Dorsolateral prefrontal cortex (tissue), 122 donors: ENCODE measurements at places on chromosomes 6 and 20. TPM values are rescaled to one million over a fixed set of nuclear protein-coding genes. Genes with fewer than 3 reads are reported as not detected.

Gene C6orf118
- 2.0 TPM for total RNA-seq

Gene F13A1
- 7.1 TPM for total RNA-seq

Gene OPN5
- 0.58 TPM for total RNA-seq

Gene KAT14
- 18.4 TPM for total RNA-seq

Gene HRH3
- total RNA-seq: 27.8 TPM

Gene TRIM40
- total RNA-seq: not detected

Gene PSORS1C1
- total RNA-seq: 1.2 TPM

DNA sequence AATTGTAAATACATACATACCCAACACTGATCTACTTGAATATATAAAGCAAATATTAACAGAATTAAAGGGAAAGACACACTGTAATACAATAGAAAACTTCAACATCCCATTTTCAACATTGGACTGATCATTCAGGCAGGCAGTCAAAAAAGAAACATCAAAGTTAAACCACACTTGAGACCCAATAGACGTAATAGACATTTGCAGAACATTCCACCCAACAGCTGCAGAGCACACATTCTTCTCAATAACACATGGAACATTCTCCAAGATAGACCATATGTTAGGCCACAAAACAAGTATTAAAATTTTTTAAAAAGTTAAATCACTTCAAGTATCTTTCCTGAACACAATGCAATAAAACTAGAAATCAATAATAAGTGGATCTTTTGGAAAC, 698.2 kb downstream of the COL12A1 start:
- no peak for DNase-seq

DNA sequence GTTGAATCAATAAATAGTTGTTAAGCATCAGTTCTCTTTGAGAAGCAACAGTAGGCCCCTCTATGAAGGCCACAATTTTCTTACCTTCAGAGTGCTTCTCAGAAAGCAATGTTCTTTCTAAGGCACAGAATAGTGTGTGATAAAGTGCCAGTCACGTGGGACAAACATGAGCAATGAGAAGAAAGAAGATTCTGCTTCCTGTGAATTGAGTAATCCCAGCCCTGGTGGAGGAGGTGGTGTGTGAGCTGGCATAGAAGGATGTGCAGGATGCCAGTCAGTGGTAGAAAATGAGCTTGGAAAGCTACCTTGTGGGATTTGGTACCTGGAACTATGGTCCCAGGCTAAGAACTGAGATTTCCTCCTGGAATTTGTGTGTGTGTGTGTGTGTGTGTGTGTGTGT, 21.7 kb downstream of the KIZ start:
- no peak for DNase-seq

DNA sequence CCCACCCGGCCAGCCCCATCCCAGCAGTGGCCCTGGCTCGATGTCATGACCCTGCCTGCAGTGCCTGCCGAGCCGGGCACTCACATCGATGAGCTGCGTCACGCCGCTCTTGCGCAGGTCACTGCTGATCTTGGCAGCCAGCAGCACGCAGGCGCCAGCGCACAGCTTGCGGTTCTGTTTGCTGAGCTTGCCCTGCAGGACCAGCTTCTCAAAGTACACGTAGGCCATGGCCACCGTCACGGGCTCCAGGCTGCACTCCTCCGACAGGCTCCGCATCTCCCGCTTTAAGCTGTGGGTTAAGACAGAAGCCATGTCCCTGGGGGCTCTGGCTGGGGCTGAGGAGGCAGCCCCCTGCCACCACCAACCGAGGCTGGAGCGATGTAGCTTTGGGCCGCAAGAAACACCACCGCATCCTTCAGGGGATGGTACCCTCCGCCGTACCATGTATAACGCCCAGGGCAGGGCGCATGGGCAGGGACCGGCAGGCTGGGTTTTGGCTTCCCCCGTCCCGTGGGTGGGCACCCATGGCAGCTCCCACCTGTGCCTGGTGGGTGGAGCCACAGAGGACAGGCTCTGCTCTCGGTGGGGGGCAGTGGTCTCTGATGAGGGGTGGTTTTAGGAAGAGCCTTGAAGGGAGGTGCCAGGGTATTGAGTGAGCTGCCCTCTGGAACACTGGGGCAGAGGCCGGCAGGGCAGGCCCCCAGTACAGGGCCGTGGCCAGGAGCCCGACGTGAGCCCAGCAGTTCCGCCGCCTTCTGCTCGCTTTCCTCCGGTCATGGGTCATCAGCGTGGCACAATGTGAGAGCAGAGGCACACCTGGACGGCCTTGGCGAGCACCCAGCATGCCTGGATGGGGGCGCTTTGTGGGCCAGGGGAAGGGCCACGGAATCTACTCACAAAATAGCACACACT, 4.5 kb downstream of the RPS21 start:
- DNase-seq: no peak

DNA sequence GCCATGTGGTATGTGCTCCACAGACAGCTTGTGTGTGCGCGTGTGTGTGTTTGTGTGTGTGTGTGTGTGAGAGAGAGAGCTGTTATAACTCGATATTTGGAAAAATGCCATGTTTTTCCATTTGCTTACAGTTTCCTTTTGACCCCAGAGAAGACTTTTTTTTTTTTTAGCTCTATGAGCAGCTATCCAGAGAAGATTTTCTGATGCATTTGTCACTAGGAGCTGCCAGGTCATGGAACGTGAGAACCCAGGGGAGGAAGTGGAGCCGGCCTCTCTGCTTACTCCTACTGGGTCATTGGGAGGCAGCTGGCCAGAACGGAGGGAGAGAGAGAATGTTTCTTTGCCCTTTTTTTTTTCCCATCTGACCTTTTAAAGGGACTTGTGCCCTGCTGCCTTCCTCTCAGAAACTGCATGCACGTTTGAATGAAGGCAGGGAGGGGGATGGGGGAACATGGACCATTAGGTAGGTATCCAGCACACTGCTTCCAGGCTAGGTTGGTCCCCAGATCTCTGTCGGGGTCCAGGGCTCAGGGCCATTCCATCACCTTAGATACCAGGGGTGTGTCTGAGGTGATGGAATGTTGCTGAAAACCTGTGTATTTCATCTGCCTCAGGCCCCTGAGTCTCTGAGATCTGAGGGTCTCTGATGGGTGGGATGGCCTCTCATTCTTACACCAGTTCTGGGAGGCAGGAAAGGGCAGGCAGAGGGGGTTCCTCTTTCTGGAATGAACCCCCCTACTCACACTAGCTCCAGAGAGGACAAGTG, 11.2 kb upstream of the MRPS18A start:
- no peak for DNase-seq

- DNase-seq: no peak
These were observed 46.0 kb downstream of the CAP2 start for GRCh38 chr6:17439243-17439993.

DNA sequence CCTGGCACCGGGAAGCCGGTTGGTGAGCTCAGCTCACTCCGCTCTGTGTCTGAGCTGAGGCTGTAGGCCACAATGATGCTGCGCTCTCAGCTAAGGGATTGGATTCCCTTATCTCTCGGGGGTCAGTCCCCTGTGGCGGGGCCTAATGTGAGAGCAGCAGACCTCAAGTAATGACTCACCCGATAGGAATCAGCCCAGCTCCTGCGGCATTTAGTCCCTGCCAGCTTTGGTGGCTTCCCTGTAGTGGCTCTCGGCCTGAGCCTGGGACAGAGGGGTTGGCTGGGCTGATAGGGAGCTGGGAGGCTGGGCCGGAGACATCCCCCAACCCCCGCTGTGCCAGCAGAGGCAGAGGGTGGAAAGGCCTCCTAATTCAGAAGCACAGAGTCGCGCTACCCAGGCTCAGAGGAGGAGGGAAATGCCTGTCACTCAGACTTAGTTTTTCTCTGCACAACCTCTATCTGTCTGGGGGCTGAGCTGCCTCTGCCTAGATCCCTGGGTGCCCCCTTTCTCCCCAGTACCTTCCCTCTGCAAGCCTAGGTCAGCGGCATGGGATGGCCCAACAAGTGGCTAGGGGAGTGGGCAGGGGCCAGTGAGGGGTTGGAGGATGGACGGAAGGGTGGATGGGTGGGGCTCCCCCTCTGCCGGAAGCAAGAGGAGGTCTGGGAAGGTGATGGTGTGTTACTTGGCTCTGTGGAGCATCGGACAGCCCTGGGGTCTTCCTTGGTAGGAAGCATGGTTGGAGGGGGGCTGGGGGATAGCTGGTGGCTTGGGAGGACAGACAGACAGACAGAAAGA, 92.2 kb downstream of the CDH22 start:
- no peak for DNase-seq

GRCh38 chr6:129353067-129353466, 356.9 kb downstream of the ARHGAP18 start:
- no peak for DNase-seq

GRCh38 chr6:13454286-13455221, 32.8 kb downstream of the GFOD1 start:
- DNase-seq: peak; percentile 81

DNA sequence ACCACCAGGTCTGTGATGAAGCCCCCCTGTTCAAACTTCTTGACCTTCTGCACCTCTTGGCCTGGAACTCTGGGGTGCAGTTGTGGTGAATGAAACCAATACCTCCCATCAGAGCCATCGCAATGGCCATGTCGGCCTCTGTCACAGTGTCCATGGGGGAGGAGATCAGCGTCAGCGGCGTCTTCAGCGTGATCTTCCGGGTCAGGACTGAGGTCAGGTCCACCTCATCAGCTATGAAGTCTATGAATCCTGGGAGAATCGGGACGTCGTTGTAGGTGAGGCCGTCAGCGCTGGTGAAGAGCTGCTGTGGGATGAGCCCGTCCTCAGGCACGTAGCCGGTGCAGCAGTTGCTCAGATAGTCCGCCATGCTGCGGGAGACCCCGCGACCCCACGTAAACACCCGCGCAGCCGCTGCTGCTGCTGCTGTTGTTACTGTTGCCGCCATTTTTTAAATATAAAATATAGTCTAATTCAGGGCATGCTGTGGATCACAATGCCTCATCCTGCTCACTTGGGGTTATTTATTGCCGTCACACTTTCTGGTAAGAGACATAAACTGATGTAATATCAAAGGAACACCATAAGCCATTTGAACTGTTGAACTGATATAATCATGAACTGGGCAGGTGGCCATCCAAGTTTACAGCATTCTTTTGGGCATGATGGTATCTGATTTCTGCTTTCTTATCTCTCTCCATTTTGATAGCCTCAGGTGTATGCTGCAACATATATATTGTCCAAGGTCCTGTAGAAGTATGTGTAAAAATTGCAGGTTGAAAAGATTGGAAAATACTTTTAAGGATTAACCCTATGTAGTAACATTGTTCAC, 18.7 kb upstream of the RNF144B start:
- DNase-seq: no peak

DNA sequence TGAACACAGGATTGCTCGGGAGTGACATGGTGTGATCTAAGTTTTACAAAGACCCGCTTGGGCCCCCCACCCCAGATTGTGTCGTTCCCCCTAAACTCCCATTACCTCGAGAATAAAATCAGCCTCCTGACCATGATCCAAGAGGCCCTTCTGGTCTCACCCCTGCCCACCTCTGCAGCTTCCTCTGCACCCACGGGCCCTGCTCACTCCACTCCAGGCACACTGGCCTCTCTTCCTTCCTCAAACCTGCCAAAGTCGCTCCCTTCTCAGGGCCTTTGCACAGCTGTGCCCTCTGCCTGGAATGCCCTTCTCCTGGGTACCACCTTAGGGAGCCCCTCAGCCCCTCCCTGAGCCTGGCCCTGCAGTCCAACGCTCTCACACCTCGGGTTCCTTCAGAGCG, 17.9 kb downstream of the TGM2 start:
- DNase-seq: no peak

- no peak for DNase-seq
These were observed at the start of gene CRISP3 for GRCh38 chr6:49744259-49744658. Gene CRISP3, minus strand, starts transcription at chr6:49744388. Its CDS starts 21 bp downstream, at chr6:49744367.

DNA sequence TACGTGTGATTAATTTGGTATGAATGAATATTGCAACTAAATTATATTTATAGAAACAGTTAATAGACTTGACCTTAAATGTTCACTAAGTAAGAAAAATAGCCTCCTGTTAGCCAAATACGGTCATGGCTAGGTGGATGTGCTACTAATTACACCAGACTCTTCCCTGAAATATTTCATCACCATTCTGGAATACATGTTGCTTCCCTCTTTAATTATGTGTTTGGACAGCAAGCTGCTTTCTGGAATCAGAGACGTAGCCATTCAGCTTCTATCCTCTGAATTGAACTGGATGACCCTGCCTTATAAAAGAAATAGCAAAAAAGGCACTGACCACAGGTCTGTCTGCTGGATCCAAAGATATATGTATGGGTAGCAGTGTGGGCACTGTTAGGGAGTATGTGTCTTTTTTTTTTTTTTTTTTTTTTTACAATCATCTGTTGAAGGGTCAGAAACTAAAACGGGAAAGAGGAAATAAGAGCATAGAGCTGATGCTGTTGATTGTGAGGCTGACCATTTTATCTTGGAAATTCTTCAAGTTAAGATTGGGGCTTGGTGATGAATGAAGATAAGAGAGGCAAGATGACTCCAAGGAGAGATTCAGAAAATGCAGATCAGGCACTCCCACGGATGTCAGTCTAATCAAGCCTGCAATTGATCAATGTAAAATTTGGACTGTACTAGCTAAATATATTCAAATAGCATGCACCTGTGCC, 283.2 kb upstream of the HSF2 start:
- DNase-seq: no peak

DNA sequence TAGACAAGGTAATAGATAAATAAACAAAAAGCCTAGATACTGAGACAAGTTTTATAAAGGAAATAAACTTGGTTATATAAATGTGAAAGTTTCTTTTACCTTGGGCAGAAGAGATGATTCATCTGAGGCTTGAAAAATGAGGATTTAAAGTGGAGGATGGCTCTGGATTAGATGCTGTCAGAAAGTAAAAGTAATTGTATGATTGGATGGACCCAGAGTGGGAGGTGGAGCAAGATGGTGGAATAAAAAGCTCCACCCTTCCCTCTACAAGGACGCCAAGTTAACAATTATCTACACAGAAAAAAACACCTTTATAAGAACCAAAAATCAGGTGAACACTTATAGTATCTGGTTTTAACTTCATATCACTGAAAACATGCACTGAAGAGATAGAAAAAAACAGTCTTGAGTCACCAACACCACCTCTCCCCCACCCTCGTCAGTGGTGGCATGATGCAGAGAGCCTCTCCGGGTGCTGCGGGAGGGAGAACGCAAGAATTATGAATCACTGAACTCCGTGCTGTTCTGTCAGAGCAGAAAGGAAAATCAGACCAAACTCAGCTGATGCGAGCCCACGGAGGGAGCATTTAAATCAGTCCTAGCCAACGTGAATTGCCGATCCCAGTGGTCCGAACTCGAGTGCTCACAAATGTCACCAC, 84.7 kb upstream of the GJE1 start:
- no peak for DNase-seq

DNA sequence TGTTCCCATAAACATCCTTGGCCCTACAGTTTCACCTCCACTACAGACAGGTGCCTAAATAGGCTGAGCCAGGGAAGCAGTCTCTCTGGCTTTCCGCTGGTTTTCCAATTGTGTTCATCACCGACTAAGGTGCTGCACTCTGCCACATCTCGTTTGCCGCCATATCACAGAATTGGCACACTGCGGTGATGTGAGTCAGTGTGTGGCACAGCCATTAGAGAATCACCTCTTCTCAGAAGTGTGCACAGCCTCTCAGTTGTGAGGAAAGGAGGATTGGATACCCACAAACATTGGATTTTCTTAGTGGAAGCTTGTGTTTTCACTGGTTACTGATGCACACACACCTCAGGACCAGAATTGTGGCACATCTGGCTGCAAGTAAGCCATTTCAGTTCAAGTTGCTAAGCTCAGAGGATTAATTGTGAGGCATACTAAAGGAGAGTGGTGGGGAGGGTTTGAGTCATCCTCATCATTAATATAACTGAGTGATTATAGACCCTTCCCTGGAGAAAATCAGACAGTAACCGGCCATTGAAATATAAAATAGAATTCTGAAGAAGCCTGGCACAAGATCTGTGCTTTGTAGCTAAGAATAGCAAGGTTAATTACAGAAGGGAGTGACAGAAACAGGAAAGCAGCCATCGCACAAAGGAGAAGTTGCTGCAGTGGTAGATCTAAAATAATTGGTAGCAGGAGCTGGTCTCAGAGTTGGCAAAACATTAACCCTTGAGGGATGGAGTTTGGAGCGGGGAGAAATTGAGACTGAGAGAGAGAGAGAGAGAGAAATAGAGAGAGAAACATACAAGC, 506.9 kb downstream of the LMBRD1 start:
- no peak for DNase-seq
